HCT116 (cell line): ENCODE measurements at places on chromosomes 3 and 15. TPM values are rescaled to one million over a fixed set of nuclear protein-coding genes. Genes with fewer than 3 reads are reported as not detected.

CRABP1 gene
- total RNA-seq, result 0.47 TPM

DNA sequence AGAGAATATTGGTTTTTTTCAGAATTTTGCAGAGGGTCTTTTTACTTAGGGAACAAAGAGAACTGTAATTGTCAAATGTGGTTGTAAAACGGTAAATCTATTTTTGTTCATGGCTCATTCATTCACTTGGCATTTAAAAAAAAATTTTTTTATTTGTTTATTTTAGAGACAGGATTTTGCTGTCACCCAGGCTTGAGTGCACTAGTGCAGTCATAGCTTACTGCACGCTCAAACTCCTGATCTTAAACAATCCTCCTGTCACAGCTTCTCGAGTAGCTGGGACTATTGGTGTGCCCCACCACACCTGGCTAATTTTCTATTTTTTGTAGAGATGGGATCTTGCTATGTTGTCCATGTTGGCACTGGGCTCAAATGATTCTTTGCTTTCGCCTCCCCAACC, 301.8 kb downstream of the LPP start:
- no peak overlapping the region for H3K4me3 ChIP-seq
- DNase-seq, result no peak
- no peak overlapping the region for H3K27ac ChIP-seq
- no peaks in the 10 kb centered on the region for H3K4me1 ChIP-seq
- H3K36me3 ChIP-seq, result no peaks in the 10 kb centered on the region

DNA sequence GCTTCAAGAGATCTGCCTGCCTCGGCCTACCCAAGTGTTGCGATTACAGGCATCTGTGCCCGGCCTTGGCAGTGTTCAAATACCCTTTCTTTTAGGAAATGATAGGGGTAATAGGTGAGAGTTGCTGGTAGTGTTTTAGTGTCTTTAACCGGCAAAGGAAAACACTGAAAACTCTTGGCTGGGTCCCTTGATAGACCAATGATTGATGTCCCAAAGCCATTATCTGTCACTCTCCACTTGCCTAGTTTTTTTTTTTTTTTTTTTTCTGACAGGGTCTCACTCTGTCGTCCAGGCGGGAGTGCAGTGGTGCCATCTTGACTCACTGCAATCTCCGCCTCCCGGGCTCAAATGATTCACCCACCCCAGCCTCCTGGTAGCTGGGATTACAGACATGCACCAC, 19.7 kb downstream of the EBLN2 start:
- H3K4me1 ChIP-seq, result no peaks in the 10 kb centered on the region
- no peaks in the 10 kb centered on the region for H3K36me3 ChIP-seq
- H3K27ac ChIP-seq, result no peak overlapping the region

- H3K4me3 ChIP-seq, result no peak overlapping the region
- peaks cover 16% of the 10 kb centered on the region for H3K4me1 ChIP-seq
- H3K36me3 ChIP-seq, result no peaks in the 10 kb centered on the region
- no peak overlapping the region for H3K27ac ChIP-seq
Measured at GRCh38 chr3:136733317-136733833, 18.8 kb downstream of the STAG1 start.

GRCh38 chr3:139120086-139121056, 75.7 kb upstream of the PRR23C start:
- no peaks in the 10 kb centered on the region for H3K27me3 ChIP-seq
- H3K36me3 ChIP-seq, result no peaks in the 10 kb centered on the region
- no peak overlapping the region for H3K4me3 ChIP-seq
- DNase-seq, result peak; percentile 21
- peaks cover 47% of the 10 kb centered on the region for H3K4me1 ChIP-seq
- H3K27ac ChIP-seq, result peak overlapping the region; percentile 14; the same call in 1 of the 2 replicates

DNA sequence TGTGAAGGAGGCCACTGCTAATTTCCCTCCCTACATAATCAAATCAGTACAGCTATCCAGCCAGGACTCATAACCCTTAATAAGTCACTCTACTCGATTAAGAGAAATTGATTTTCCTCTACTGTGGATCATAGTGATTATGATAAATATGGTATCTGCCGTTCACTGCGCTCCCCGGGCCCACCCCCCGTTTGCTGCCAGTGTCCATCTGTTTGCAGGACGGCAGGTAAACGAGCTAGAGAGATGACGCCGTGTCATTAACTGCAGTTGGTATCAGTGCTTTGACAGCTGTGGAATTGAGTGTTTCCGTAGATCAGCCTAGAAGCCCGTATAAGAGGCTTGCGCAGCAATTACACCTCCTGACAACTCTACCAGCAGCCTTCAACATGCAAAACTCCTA, 94.9 kb downstream of the ROBO2 start:
- no peaks in the 10 kb centered on the region for H3K4me1 ChIP-seq
- H3K4me3 ChIP-seq, result no peak overlapping the region
- no peaks in the 10 kb centered on the region for H3K27me3 ChIP-seq
- no peaks in the 10 kb centered on the region for H3K36me3 ChIP-seq

DNA sequence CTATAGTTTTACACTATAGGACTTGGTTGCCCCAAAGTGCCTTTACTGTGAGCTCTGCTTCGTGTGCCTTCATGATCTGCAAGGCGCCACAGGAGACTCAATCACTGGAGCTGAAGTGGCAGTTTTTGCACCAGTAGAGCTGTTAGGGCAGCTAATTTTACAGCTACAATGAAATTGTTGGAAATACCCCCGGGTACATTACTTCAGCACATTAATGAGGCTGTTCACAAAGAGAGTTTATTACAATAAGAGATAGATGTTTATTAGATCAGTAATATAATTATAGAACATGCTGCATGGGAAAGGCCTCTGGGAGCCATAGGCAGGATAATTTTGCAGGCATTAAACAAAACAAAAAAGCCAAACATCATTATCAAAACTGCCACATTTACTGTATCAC, 231.1 kb downstream of the CTNNB1 start:
- no peaks in the 10 kb centered on the region for H3K27me3 ChIP-seq
- H3K4me1 ChIP-seq, result no peaks in the 10 kb centered on the region
- DNase-seq, result no peak
- no peak overlapping the region for H3K27ac ChIP-seq
- H3K36me3 ChIP-seq, result no peaks in the 10 kb centered on the region

DNA sequence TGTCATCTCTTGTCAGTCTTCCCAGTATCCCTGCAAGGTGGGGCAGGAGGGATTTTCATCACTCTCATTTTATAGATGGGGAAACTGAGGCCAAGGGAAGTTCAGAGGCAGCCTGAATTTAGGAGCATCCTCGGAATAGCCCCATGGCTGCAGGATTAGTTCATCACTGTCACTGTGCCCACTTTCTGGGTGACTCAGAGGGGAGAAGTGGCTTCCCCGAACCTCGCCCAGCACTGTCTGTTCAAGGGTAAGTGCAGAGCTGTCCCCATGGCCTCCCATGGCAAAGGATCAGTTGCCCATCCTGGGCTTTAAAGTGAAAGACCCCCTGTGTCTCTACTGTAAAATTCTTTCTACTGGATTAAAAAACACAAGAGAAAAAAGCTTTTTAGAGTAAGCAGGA, 60.0 kb upstream of the SEC13 start:
- no peaks in the 10 kb centered on the region for H3K4me1 ChIP-seq
- H3K36me3 ChIP-seq, result no peaks in the 10 kb centered on the region
- no peak overlapping the region for H3K27ac ChIP-seq

DNA sequence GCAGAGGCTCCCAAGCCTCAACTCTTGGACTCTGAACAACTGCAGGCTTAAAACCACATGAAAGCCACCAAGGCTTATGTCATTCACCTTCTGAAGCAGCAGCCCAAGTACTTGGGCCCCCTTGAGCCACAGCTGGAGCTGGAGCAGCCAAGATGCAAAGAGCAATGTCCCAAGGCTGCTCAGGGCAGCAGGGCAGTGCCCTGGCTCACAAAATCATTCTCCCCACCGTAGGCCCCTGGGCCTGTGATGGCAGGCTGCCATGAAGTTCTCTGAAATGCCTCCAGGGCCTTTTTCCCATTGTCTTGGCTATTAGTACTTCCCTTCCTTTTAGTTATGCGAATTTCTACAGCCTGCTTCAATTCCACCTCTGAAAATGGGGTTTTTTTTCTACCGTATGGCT, 83.4 kb downstream of the DCLK3 start:
- H3K27ac ChIP-seq, result no peak overlapping the region
- no peak for DNase-seq
- H3K27me3 ChIP-seq, result no peaks in the 10 kb centered on the region
- H3K4me1 ChIP-seq, result peaks cover 3% of the 10 kb centered on the region
- no peaks in the 10 kb centered on the region for H3K36me3 ChIP-seq
- no peak overlapping the region for H3K4me3 ChIP-seq

- peaks cover 11% of the 10 kb centered on the region for H3K4me1 ChIP-seq
- no peak overlapping the region for H3K4me3 ChIP-seq
- H3K36me3 ChIP-seq, result no peaks in the 10 kb centered on the region
- no peak overlapping the region for H3K27ac ChIP-seq
- H3K27me3 ChIP-seq, result no peaks in the 10 kb centered on the region
Measured at GRCh38 chr15:67416891-67417290, 104.0 kb upstream of the C15orf61 start.

- DNase-seq, result no peak
- no peak overlapping the region for H3K4me3 ChIP-seq
- H3K27ac ChIP-seq, result no peak overlapping the region
- H3K27me3 ChIP-seq, result peaks cover 42% of the 10 kb centered on the region
- no peaks in the 10 kb centered on the region for H3K4me1 ChIP-seq
Measured at GRCh38 chr15:60325905-60326304, 71.9 kb downstream of the ANXA2 start.

- H3K27me3 ChIP-seq, result no peaks in the 10 kb centered on the region
- H3K4me1 ChIP-seq, result peaks cover 5% of the 10 kb centered on the region; the same call in 1 of the 2 replicates
- H3K36me3 ChIP-seq, result no peaks in the 10 kb centered on the region
- no peak overlapping the region for H3K4me3 ChIP-seq
Measured at GRCh38 chr3:152241142-152242017, 27.3 kb upstream of the MBNL1 start.

GRCh38 chr3:30970183-30970582, 75.7 kb upstream of the GADL1 start:
- DNase-seq, result no peak
- no peaks in the 10 kb centered on the region for H3K4me1 ChIP-seq
- H3K27ac ChIP-seq, result no peak overlapping the region

DNA sequence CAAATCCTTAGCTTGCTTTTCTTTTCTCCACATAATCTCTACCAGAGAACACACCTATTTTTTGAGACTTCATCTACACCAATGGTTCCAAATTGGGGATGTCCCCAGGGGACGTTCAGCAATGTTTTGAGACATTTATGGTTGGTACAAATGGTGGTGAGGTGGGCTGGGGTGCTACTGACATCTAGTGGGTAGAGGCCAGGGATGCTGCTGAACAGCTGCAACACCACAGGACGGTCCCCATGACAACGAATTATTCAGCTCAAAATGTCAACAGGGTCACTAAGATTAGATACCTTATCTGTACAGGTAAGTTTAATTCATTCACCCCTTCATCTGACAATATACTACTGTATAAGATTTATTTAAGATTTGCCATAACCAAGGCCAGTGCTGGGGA, 14.4 kb downstream of the GK5 start:
- no peak for DNase-seq
- H3K27me3 ChIP-seq, result no peaks in the 10 kb centered on the region
- H3K36me3 ChIP-seq, result peaks cover 29% of the 10 kb centered on the region
- H3K4me1 ChIP-seq, result no peaks in the 10 kb centered on the region
- no peak overlapping the region for H3K27ac ChIP-seq

DNA sequence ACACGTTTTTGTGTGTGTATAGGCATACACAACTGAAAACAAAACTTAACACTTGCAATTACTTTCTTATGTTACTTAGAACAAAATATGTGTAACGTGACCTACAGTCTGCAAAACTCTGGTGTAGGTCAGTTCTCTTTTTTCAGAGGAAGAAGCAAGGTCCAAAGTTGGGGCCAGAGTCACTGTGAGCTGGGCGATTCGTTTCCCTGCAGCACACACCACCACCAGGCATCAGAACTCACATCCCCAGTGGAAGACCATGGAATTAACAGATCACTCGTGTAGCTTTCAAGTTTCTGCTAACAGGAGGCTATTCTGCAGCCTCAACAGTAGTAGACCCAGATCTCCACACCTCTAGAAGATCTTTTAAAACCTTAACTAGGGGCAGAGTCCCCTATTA, 25.8 kb downstream of the ANP32A start:
- no peaks in the 10 kb centered on the region for H3K36me3 ChIP-seq
- H3K4me3 ChIP-seq, result no peak overlapping the region
- no peak for DNase-seq
- no peaks in the 10 kb centered on the region for H3K4me1 ChIP-seq
- H3K27ac ChIP-seq, result no peak overlapping the region

- DNase-seq, result no peak
- H3K4me1 ChIP-seq, result no peaks in the 10 kb centered on the region
- no peaks in the 10 kb centered on the region for H3K27me3 ChIP-seq
- H3K4me3 ChIP-seq, result no peak overlapping the region
Measured at GRCh38 chr3:157410945-157411344, 25.7 kb upstream of the PTX3 start.

DNA sequence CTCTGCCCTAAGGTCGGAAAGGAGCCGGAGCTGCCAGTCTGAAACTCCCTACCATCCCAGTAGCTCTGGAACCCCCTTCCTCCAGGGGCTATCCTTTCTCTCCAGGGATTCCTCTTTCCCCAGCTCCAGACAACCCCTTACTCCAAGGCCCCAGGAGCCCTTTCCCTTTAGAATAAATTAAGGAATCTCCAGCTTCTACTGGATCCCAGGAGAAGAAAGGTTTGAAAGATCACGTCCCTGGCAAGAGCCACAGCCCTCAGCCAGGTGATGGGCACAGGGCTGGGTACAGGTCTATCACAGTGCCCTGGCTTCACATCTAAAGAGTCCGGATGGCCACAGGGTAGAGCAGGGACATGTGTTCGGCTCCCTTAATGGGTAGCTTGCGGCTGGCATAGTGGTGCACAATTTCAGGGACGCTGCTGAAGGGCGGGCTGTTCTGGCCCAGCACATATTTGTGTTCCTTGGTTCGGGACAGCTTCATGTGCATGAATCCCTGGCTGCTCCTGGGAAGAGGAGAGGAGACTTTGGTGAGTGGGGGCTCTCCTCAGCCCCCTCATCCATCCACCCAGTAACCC, 20.0 kb downstream of the SHF start:
- no peak for DNase-seq
- no peaks in the 10 kb centered on the region for H3K27me3 ChIP-seq
- peaks cover 25% of the 10 kb centered on the region for H3K4me1 ChIP-seq
- H3K36me3 ChIP-seq, result no peaks in the 10 kb centered on the region
- H3K4me3 ChIP-seq, result peak overlapping the region; percentile 73

DNA sequence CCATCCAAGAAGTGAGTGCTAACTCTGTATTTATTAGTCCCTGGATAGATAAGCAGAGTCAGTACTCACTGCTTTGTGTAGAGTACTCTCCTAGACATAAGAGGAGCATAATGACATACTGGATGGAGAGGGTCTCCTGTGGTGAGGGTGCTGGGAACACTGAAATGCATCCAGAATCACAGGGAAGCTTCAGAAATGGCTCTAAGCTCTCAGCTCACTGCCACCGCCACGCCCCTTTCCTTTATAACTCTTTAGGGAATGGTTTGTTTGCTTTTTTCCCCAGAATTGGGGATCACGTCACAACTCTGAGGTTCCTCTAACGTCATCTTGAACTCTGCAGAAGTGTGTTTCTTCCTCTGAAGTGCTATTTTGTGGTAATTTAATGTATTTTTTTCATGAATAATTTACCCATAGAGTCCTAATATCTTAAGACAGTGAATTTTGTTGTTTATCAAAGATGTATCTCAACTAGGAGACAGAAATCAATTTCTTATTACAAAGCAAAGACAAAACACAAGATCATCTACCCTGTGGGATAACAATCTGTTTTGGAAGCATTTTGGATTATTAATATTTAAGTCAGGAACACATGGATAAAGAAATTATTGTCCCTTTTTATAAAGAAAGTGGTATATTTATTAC, 154.6 kb downstream of the PTPRG start:
- H3K36me3 ChIP-seq, result no peaks in the 10 kb centered on the region
- no peak overlapping the region for H3K27ac ChIP-seq
- H3K4me1 ChIP-seq, result no peaks in the 10 kb centered on the region
- no peak overlapping the region for H3K4me3 ChIP-seq
